ENCODE measurements at places on chromosomes 2 and 18.

DNA sequence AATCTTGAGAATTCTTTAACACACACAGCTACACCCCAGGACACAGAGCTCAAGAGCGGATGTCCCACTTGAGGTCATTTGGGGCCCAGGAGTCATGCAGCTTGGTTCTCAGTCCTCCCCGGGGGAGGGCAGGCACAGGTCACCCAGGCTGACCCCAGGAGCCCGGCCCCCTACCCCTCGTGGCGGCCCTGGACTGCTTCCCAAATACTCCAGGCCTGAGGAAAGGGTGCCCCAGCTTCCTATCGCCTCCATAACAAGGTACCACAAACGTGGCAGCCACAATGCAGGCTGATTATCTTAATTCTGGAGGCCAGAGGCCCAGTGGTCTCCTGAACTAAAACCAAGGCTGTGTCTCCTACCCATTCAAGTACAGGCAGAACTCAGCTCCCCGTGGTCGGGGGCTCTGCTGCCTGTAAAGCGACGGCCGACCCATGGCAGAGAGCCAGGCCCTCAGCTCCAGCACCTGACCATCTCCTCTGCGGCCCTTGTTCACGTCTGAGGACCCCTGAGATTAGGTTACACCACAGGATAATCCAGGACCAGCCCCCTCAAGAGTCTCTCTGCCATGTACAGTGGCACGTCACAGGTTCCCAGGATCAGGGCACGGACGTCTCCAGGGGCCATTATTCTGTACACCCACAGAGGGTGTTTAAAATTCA lies 10.5 kb downstream of the SLC66A2 start:
- no peak for DNase-seq

DNA sequence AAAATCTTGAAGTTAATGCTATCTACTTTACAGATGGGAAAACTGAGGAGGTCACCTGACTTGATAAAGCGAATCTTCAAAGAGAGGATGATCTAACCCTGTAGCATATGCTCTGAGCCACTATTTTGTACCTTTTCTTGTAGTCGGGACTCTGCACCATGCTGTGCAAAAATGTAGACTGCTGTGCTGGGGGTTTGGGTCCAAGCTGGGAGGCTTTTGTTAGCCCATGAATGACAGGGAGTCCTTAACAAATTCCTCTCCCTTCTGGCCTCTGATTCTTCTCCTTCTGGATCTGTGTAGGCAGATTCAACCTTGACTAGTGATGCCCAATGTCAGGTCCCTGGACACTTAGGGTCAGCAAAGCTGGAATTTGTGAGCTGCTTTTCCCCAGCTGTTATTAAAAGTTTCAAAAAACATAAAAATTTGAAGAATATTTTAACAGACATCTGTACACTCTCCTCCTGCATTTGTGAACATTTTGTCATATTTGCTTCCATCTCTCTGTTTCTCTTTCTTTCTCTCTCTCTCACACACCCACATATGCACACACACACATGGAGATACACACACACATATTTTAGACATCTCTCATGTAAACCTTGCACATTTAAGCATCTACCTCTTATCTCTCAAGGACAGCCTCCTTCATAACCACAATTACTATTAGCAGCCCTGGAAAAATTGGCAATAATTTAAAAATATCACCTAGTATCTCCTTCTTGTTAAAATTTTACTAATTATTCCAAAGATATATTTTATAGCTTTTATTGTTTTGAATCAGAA lies 335.0 kb upstream of the TRIB2 start:
- DNase-seq, result peak; percentile 24

GRCh38 chr2:217798743-217799562 lies 203.8 kb downstream of the TNS1 start:
- no peak for DNase-seq

GRCh38 chr18:21763846-21764646 lies 23.5 kb downstream of the MIB1 start:
- DNase-seq, result no peak

- DNase-seq, result no peak
Observed at GRCh38 chr2:17517481-17518211, 594 bp downstream of the RAD51AP2 start.
